ENCODE measurements at places on chromosomes 13 and 19. TPM values are rescaled to one million over a fixed set of nuclear protein-coding genes. Genes with fewer than 3 reads are reported as not detected.

MUC16 gene
- 0.90 TPM for total RNA-seq

EDDM13 gene
- total RNA-seq, result not detected

PEG3 gene
- 13.2 TPM for total RNA-seq

GRCh38 chr13:95793018-95793555 lies 116.1 kb downstream of the DNAJC3 start:
- DNase-seq, result no peak

- no peak for DNase-seq
Measured at GRCh38 chr19:51354103-51354741, 12.0 kb downstream of the ETFB start.

DNA sequence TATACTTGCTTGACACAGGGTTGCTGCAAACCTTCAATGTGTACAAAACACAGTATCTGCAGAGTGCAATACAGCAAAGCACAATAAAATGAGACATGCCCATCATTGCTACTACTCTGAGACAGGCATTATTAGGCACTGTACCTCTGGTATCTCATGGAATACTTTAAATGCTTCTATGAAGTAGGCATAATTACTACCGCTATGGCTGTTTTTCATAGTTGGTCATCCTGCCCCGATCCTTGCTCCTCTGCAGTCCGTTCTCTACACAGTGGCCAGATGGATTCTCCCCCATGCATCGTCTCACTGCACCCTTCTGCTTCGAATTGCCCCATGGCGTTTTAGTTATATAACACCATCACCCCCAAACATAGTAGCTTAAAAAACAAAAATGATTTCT lies 83.0 kb upstream of the UBL3 start:
- DNase-seq, result no peak

DNA sequence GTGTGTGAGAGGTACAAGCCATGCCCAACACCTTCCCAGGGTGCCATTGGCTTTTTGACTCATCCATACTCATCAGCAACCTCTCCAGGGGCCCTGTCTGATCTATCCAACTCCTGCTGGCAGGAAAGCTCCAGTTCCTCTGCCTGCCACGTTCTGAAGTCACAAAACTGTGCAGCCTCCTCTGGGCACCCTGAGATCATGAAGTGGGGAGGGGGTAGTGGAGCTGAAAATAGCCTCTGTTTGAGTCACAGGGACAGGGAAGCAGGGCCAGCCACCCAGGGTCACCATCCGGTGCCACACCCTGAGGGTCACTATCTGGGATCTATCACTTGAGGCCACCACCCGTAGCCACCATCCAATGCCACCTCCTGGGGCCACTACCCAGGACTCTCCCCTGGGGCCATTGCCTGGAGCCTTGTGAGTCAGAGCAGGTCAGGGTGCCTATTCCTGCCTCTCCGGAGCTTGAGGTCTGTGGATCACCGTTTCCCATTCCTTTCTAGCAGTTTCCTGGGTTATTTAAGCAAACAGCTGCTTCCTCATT lies 172.1 kb downstream of the NUFIP1 start:
- DNase-seq, result no peak

DNA sequence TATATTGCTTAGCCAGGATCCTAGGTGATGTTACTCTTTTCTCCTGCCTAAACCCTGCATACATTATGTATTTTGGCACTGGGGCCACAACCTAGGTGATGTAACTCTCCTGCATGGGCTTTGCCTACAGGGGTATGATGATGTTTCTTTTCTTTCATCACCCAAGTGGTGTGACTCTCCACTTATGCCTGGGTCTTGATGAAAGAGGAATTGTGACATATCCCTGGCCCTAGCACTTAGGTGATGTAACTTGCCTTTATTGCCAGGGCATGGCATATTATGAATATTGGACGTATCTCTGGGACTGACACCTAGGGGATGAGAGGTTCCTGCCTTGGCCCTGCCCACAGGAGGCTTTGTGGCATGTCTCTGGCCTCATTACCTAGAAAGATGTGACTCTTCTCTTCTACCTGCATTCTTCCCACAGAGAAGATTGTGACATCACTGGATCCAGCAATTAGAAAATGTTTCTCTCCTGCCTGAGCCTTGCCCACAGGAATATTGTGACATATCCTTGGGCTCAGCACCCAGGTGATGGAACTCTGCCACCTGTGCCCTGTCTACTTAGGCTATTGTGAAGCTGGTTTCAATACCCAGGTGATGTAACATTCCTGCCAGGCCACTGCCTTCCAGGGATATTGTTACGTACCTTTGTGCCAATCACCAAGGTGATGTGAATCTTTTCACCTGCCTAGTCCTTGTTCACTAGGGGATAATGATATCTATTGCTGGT lies 27.3 kb upstream of the ZNF254 start:
- no peak for DNase-seq

DNA sequence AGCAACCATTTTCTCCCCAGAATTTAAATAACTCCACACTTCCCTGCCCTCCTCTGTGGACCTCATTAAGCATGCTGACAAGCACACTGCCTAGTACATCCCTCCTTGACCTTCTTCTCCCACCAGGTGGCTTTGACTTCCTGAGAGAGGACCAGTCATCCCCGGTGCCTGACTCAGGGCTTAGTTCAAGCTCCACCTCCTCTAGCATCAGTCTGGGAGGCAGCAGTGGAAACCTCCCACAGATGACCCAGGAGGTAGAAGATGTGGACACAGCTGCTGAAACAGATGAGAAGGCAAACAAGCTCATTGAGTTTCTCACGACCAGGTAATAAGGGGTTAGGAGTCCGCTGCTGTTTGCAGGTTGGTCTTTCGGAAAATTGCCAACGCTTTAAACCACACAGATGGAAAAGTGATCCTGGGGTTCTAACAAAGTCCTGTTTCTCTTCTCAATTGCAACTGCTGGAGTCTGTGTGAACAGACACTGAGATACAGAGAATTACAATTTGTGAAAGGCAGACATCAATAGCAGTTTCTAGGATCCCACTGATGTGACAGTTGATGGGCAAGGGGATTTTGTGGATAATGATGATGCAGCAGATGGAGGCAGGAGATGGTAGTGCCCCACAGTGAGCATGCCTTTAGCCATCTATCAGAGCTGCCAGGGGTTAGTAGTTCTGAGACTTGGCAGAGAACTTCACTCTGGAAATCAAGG lies 86.7 kb downstream of the ZAR1L start:
- DNase-seq, result no peak

DNA sequence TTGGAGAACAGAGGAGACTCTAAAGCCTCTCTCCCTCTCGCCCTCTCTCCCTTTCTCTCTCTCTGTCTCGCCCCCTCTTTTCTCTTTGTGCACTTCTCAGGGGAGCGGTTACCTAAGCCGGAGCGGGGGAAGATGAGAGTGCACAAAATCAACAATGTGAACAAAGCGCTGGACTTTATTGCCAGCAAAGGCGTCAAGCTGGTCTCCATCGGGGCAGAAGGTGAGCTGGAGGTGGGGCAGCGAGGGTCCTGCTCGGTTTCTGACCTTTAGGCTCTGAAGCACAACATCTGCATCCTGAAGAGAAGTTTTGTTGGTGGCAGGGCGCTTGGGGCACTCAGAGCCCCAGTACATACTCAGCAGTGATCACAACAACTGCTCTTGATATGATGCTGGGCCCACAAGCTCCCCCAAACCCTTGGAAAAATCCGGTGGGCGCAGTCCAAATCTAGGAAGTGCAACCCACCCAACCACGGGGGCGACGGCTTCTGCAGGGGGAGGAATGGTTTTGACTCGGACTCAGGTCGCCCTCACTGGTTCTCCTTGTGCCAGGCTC lies 43.3 kb downstream of the CAPN12 start:
- no peak for DNase-seq

- DNase-seq, result no peak
Measured at GRCh38 chr19:1799695-1800342, 12.3 kb downstream of the ATP8B3 start.

- no peak for DNase-seq
Measured at GRCh38 chr13:73250061-73250460, 191.3 kb downstream of the KLF5 start.

GRCh38 chr19:17091758-17092333 lies 16.3 kb downstream of the MYO9B start:
- DNase-seq, result no peak

Data from mesenteric fat pad (tissue), 1 donor.